ENCODE measurements at places on chromosomes 6 and 20.

GRCh38 chr6:54335871-54336270 lies 27.6 kb downstream of the TINAG start:
- no peak for DNase-seq

- DNase-seq: no peak
Observed at GRCh38 chr20:16017656-16018055, 555.6 kb downstream of the KIF16B start.

DNA sequence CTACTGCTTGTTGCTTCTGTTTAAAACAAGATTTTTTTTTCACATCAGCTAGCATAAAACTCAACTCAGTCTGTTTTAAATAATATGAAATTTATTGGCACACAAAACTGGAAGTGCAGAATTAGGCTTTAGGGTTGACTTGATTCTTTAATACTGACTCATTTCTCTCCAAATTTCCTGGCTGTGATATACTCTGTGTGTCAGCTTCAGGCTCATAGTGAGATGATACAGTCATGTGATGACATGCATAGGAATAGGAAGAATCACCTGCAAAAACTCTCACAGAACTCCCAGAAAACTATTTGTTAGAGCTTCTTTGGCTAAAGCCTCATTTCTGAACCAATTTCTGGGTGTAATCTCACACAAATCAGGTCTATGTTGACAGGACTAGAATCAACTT lies 1068.0 kb upstream of the EPHA7 start:
- no peak for DNase-seq

- DNase-seq: no peak
Observed at GRCh38 chr6:123352279-123352678, 284.5 kb downstream of the TRDN start.

DNA sequence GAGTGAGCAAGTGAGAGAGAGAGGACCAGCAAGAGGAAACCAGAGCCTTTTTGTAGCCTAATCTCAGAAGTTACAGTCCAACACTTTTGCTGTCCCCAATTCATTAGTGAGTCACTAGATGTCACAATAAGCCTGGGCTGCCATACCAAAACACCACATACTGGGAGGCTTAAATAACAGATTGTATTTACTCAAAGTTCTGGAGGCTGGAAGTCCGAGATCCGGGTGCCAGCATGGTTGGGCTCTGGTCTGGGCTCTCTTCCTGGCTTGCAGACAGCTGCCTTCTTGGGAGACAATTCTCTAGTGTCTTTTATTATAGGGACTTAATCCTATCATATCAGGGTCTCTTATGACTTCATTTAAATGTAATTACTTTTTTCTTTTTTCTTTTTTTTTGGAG lies 50.7 kb upstream of the FERMT1 start:
- DNase-seq: no peak

- no peak for DNase-seq
Observed at GRCh38 chr6:145406783-145407182, 328.5 kb downstream of the EPM2A start.

DNA sequence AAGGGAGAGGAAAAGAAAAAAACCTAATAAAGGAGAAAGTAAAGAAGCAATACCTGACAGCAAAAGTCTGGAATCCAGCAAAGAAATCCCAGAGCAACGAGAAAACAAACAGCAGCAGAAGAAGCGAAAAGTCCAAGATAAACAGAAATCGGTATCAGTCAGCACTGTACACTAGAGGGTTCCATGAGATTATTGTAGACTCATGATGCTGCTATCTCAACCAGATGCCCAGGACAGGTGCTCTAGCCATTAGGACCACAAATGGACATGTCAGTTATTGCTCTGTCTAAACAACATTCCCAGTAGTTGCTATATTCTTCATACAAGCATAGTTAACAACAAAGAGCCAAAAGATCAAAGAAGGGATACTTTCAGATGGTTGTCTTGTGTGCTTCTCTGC lies 70.8 kb upstream of the RNF146 start:
- no peak for DNase-seq

DNA sequence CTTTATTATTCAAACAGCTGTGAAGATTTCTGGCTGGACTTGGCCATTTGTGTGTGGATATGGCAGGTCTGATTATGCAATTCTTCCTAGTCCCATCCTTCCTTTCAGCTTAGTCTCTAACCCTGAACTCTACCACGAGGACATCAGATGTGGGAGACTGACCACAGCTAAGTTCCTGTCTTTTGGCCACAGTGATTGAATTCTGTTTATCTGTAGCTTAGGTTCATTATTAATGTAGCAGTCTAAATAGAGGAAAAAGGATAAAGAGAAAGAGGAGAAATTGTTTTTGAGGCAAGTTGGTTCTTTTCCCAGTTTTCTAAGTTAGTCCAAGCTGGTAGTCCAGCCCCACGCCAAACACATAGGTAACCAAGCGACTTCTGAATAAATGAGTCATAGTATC lies 598.9 kb downstream of the RFPL4B start:
- DNase-seq: no peak

GRCh38 chr6:156878681-156879080 lies 101.5 kb downstream of the ARID1B start:
- DNase-seq: no peak

DNA sequence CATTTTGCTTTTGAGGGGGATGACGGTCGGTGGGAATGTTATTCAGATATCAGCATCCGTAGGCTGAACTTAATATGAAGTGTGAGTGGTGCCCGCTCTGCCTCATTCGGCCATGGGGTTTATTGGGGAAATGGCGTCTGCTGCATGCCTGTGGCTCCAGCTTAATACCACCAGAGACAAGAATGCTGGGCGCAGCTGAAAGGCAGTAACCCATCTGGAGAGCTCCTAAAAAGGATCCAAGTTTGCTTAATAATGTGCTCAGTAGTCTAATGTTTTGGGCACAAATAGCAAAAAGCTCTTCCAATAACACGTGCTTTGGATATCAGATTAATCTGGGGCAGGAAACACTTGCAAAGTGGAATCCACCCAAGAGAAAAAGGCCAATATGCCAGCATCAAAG lies 273.0 kb upstream of the TAB2 start:
- no peak for DNase-seq

- DNase-seq: no peak
Observed at GRCh38 chr6:42103753-42104094, 38.7 kb downstream of the C6orf132 start.

GRCh38 chr20:35665949-35666288 lies 1.2 kb upstream of the CPNE1 start:
- DNase-seq: no peak

- no peak for DNase-seq
Observed at GRCh38 chr20:61628901-61629601, 377.0 kb downstream of the CDH4 start.

GRCh38 chr20:18057101-18057993 lies at the start of gene OVOL2:
Gene OVOL2 (minus strand): TSS chr20:18057916. CDS start chr20:18057634, 282 bp downstream.
- no peak for DNase-seq

- no peak for DNase-seq
Observed at GRCh38 chr6:11705483-11705882, 73.1 kb downstream of the ADTRP start.

- no peak for DNase-seq
Observed at GRCh38 chr20:36632487-36633284, 13.3 kb downstream of the SLA2 start.

DNA sequence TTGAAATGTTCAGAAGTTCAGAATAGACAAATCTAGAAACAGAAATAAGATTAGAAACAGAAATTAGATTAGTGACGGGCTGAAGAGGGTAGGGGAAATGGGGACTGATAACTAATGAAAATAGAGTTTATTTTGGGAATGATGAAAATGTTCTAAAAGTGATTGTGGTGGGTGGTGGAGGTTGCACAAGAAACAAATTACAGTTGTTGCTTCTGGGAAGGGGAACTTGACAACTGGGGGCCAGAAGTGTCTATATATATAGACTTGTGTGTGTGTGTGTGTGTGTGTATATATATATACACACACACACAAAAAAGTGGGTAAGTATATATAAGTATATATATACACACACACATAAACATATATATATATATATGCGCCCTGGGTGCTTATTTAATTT lies 86.5 kb upstream of the RREB1 start:
- DNase-seq: no peak

DNA sequence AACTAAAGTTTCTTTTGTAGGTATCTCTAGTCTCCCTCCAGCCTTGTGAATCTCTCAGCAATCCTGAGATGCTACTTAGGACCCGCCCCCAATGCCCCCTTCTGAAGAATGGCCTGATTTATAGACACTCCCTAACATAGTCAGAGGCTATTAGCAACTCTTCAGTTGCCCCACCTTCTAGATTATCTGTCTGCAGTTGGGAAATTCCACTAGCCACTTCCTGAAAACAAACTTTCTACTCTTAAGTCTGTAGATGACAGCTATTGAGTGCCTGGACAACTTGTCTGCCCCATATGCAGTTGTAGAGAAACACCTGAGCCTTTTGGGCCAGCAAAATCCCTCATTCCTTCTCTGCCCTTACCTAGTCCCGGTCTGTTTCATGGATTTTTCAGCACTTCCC lies 188.2 kb upstream of the PREP start:
- no peak for DNase-seq

- DNase-seq: no peak
Observed at GRCh38 chr20:32157611-32158010, 48.1 kb downstream of the TM9SF4 start.

GRCh38 chr6:32641122-32641521 lies 3.9 kb downstream of the HLA-DQA1 start:
- DNase-seq: no peak

DNA sequence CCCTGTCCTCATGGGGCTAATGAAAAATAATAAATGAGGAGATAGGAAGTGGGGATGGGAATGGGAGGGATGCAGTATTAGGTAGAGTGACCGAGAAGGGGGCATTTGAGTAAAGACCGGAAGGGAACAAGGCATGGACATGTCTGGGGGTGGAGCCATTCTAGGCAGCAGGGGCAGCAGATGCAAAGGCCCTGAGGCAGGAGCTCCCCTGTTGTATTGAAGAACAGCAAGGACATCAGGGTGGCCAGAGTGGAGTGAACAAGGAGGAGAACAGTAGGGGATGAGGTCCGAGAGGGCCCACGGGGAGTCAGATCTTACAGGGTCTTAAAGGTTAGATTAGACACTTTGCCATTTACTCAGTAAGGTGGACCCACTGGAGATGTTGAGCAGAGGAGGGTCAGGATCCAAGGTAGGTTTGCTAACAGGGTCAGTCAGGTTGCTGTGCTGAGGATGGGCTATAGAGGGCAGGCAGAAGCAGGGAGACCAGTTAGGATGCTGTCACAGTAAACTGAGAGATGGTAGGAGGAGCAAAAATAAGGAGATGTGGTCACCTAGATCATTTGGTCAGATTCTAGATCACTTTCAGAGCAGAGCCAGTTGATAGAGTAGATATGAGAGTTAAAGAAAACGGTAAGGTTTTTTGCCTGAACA lies 18.7 kb downstream of the TAF8 start:
- no peak for DNase-seq

GRCh38 chr6:22026164-22026678 lies 270.6 kb downstream of the PRL start:
- no peak for DNase-seq

DNA sequence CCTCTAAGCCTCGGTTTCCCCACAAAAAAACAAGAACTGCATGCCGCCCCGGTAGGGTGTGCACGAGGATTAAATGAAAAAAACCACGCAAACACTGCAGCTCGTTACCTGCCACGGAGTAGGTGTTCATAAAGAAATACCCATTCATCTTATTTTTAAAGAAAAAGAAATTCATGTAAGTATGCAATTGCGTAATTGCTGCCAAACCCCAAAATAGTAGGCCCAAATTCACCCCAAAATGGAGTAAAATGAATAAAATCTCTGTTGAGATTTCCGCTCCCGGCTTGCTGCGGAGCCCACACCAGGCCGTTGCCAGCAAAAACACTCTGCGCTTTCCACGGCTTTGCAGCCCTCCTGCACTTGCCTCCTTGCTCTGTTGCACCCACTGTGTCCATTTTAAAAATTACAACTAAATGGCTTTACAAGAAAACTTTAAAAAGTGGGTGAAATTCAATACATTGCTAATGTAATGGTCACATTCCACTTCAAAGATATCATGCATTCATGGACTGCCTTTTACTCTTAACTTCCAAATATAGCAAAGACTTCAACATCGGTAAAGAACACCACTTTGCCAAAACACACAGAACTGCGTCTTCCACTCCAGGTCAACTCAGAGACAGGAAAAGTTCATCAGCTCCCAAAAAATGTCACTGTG lies 125.0 kb downstream of the ZMYND8 start:
- DNase-seq: no peak

DNA sequence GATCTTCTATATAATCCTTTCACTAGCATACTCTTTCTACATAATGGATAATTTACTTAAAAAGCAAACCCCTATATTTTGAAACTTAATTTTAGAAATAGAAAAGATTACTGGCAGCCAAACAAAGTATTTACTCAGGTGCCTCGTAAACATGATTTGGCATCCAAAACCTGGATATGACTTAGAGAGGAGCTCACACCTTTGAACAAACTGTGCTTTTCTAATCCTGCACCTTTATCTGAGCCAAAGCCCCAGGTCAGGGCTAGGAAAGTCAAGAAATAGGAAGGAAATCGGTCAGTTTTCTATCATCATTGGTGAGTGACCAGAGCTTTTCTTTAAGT lies 170.9 kb downstream of the PHF3 start:
- no peak for DNase-seq

GRCh38 chr6:25488156-25488555 lies 163.9 kb upstream of the SCGN start:
- DNase-seq: no peak

DNA sequence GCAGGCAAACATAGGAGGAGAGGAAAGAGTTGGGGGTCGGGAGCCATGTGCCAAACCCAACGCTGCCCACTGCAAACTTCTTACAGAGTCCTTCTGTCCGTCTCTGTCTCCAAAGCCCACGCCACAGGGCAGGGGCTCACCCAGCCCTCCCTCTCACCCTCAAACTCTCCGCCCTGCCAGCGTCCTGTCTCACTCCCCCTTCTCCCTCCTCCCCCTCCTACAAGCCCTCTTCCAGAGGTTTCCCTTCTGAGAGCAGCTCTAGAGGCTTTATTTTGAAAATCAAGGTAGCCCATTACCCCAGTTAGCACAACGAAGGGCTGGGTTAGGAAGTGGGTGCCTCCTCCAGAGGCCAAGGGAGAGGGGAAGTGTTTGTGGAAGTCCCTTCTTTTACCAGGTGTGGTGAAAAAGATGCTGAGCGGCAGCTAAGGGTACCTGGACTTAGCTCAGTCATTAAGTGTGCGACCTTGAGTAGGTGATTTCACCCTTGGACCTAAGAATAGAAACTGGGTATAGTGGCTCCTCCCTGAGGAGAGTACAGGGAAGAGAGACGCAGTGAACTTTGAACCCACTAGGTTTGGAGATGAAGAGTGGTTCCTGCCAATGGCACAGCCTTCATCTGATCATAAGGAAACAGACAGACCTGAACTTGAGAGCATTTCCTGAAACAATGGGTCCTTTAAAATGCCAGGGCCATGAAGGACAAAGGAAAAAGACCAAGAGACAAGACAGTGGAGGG lies 123.8 kb downstream of the BANF2 start:
- no peak for DNase-seq

DNA sequence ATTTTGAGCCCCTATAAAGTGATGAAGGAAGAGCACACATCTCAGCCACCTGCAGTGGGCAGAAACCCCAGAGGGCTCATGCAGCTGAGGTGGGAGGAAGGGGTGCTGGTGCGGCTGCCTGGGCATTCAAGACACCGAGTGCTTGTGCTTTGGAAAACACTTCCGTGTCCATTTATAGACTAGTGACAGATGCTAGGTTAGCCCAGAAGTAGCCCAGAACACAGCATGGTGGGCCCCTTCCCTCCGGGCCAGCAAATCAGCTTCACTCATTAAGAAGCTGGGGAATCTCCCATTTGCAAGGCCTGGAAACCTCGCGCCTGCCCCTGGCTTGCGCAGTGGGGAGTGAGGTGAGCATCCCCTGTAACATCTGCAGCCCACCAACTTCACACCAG lies 12.9 kb downstream of the BEND3 start:
- DNase-seq: no peak
